ENCODE measurements at places on chromosomes 1 and 21.

GRCh38 chr1:26887125-26887524 is 3.0 kb downstream of the GPN2 start:
- no peak for DNase-seq

GRCh38 chr1:33455539-33456501 is 16.6 kb upstream of the ZSCAN20 start:
- DNase-seq, result no peak

GRCh38 chr1:236140705-236141446 is 1.5 kb upstream of the GPR137B start:
- no peak for DNase-seq

- no peak for DNase-seq
Observed at GRCh38 chr1:55572878-55573734, 357.9 kb upstream of the USP24 start.

DNA sequence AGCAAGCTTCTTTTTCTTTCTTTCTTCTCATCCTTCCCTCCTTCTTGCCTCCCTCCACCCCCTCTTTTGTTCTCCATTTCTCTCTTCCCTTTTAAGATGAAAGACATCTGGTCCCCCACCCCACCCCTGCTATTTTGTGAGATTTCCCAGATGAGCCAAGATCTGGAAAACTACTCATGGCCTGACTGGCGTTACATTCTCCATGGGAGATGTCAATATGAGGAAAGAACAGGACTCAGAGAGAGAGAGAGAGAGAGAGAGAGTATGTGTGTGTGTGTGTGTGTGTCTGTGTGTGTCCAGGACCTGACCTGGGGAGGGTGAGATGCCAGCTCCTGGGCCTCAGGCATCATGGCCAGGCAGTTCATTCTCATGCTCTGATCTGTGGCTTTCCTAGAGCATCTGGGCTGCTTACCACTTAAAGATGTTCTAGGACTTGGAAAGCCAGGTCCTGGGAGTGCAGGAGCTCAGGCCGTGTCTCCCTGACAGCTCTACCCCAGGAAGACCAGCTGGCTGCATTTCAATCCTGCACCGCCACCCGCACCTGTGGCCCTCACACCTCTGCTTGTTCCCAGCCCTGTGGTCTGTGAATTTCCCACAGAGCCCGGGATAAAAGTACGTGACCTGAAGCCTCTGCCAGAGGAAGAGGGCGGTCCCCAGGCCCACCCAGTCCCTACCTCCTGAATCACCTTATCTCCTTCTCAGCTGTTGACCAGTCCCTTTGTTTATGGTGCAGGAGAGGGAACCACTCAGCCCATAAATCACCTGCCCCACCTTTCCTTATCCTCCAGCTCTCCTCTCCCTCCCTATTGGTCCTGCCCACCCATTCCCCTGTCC is 3.2 kb upstream of the BEST4 start:
- no peak for DNase-seq

DNA sequence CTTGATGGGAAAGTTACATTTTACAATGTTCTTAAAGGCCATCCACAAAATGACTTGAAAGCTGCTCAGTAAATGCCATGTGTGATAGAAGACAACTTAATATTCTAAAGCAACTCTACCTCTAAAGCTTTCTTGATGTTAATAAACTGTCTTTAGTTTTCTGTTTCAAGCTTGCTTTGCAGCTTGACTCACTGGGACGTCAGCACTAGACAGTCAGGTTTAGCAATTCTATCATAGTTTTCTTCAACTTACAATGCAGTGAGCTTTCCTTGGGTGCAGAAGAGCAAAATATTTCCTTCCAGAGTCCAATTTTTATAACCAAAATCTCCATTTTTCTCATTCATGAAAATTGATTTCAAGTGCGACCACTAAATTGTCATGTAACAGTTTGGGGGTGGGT is 273.1 kb downstream of the NTNG1 start:
- DNase-seq, result no peak

DNA sequence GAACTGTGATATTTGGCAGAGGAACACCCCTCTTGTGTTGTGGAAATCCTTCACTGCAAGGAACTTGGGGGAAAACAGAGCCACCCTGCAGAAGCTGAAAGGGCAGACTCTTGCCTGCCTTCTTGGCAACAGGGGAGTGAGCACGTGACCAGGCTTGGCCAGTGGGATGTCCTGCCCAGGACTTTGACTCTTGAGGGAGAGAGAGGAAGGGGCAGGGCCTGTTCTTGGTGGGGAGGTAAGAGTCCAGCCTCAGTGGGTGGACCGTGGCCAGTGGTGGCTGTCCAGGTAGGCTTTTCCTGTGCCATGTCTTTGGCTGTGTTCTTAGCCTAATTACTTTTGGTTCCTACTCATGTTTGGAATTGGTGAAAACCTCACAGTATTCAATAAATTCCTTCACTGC is 8.6 kb upstream of the AK2 start:
- no peak for DNase-seq

GRCh38 chr1:41582351-41582750 is 97.9 kb upstream of the EDN2 start:
- no peak for DNase-seq

DNA sequence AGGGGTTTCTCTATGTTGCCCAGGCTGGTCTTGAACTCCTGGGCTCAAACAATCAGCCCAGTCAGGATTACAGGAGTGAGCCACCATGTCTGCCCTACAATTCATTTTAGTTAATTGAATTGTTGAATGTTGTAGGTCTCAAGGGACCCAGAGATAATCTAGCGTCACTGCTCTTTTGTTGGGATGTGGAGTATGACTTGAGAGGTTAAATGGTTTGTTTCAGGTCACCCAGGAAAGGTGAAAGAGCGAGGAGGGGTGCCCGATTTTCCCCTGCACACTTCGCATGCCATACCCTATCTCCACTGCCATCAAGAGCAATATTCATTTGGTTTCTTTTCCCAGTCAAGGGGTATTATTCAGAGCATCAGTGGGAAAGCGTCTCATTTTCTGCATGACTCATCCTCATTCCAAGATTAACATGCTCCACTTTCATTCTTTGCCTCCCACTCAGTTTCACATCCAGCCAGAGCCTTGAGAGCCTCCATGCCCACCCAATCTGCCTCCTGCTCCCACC is 13.1 kb upstream of the SLC30A1 start:
- no peak for DNase-seq

- DNase-seq, result no peak
Observed at GRCh38 chr1:27356619-27357280, 10.0 kb downstream of the MAP3K6 start.

DNA sequence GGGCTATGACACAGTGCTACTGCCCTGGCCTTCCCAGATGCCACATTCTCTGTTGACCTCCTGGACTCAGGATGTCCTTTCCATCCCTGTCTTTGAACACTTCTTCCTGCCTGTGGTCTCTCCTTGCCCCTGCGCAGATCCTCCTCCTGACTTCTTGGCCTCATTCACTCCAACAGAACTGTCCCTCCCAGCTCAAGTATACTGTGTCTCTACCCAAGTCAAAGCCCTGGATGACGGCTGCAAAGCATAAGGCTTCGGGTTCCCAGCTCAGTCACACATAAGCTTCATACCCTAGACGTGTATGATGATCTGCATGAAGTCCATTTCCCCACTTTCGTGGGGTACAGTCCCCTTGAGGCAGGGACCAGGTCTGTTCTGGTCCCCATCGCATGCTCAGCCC is 328.2 kb upstream of the VAMP3 start:
- no peak for DNase-seq

- no peak for DNase-seq
Observed at GRCh38 chr1:207603777-207604176, 41.2 kb upstream of the CR1L start.

GRCh38 chr21:37645848-37646247 is 270.4 kb downstream of the KCNJ6 start:
- no peak for DNase-seq

GRCh38 chr1:173099166-173099565 is 48.4 kb upstream of the TNFSF18 start:
- no peak for DNase-seq

- DNase-seq, result no peak
Observed at GRCh38 chr1:53681351-53681976, 57.5 kb downstream of the GLIS1 start.

GRCh38 chr1:147738129-147738528 is 22.3 kb downstream of the GJA5 start:
- no peak for DNase-seq

GRCh38 chr1:234970401-234970730 is 158.3 kb downstream of the TOMM20 start:
- no peak for DNase-seq

- DNase-seq, result no peak
Observed at GRCh38 chr1:117814856-117815797, 114.3 kb downstream of the GDAP2 start.

DNA sequence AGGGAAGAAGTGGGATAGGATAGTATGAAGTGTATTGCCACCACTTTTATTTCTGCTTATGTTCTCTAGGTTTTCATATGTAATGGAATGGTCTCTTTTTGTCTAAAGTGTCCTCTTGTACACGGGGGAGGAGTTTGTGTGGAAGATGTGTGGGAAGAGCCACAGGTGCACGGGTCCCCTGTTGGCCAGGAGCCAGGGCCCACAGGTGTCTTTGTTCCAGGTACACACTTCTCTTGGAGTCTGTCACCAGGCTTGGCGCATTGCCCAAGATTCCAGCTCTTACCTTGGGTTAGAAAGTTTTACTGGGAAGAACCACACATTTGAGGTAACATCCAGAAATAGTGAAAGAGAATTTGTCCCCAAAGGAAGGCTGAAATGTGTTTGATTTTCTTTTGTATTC is 10.5 kb downstream of the TENT5C start:
- no peak for DNase-seq

- no peak for DNase-seq
Observed at GRCh38 chr1:24483441-24483840, 19.2 kb upstream of the RCAN3 start.

DNA sequence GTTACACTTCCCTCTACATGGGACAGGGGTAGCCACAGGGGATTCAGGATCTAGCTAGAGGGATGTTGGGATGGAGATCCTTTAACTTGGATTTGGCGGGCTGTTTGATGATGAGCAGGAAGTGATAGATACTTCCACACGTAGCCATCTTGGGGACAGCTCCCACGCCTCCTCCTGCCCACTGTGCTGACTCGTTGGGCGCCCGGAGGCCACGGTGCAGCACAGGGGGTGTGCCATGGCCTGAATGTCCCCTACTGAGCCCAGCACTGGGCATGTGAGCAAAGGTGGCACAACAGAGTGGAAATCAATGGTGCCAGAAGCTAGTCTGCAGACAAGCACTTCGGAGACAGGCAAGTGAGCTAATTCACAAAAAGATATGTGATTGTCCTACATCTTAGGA is 31.6 kb upstream of the CCSAP start:
- DNase-seq, result no peak

DNA sequence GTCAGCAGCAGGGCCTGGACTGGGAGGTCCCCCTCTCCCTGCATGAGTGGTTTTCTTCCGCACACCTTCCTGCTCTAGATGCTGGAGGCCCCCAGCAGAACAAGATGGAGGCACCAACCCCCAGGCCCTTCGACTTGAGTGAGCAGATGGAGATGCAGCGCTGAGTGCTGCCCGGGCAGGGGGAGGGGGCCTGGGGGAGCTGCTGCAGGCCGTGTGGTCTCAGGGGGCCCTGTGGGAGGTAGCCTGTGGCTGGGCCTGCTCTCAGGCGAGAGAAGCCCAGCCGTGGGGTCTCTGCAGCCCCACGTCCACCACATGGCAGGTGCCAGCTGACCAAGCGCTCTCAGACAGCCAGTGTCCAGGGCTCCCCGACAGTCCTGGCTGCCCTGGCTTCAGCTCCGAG is 1.2 kb upstream of the FAAP20 start:
- no peak for DNase-seq

DNA sequence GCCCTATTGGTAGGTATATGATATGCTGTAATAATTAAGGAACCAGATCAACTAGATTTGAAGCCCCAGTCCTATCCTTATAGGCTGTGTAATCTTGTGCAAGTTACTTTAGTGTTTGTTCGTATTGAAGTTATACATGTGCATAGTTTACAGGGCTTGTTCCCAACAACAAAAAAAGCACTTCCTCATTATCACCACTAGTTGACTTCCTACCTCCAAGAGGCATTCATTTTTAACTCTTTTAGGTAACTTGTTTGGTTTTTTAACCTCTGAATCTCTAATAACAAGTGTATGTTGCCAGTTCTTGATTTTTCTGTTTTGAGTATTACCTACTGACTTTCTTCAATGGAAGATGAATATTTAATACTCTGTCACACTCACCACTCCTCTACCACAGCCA is 71.9 kb downstream of the ST3GAL3 start:
- DNase-seq, result no peak

DNA sequence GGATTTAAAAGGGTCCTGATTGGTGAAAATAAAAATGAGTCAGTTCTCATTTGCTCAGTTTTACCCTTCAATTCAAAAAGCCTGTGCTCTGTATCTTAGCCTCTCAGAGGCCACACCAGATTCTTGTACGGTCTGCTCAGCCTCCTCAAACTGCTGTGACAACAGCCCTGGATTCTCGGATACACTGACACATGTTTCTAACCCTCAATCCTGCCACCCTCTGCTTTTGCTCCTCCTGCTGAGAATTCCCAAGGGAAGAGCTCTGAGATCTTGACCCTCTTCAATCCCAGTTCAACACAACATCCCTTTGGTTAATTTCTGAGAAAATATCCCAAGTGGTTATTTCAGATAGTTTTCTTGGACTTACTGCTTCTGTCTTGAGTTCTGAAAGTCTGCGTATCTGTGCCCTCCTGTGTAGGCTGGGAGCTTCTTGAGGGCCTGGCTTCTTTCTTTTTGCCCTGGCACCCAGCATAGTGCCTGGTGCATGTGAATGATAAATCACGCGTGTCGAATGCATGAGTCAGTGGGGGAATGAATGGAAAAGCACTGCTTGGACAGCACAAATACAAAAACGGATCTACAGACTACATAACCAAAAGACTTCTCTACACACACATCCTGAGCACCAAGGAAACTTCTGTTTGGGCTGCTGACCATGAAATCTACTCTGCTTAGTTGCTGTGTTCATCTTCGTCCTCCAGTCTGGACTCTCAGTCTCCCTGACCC is 24.5 kb downstream of the IRF2BP2 start:
- no peak for DNase-seq

DNA sequence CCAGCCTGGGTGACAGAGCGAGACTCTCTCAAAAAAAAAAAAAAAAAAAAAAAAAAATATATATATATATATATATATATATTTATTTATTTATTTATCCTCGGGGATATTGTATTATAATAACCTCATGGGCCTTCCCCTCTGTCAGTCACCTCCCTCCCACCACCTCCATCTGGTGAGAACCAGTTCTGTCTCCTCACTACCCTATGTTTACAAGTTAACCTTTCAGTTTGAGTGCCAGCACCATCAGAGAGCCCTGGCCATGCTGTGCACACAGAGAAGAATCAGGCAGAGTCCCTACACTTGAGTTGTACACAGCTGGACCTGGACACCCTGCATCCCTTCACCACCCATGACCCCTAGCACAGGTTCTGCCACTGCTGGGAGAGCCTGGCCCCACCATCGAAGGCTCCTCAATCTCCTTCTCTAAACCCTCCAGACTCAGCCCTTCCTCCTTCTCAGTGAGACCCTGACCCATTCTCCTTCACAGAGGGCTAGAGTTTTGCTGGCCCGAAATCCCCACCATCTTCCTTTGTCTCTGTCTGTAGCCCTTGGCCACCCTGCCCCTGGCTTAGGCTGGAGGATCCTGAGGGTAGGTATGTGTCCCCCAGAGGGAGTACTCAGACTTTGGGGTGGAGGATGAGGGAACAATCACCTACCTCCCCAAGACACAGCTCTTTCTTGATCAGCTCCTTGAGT is 1.2 kb downstream of the S100A5 start:
- no peak for DNase-seq

Data from stimulated activated CD8-positive, alpha-beta memory T cell treated with anti-CD3 and anti-CD28 coated beads, Interleukin-15, amount 100 ng/mL, for 24 hours (primary cell).